ENCODE measurements at places on chromosomes 6 and 20. TPM values are rescaled to one million over a fixed set of nuclear protein-coding genes. Genes with fewer than 3 reads are reported as not detected.

Gene PRICKLE4
- 4.4 TPM for total RNA-seq

DNA sequence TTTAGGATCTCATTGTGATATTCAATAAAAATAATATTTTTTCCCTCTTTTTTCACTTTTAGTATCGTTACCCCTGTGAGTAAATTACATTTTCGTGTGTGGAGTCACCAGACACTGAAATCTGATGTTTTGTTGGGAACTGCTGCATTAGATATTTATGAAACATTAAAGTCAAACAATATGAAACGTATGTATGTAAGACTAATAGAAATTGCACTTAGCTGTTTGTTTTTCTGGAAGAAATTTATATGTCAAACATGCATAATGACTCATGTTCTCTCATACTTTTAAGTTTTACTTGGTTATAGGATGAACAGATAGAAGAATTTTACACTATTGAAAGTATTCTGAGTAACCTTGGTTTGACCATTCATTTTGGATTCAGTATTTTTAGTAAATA, 49.4 kb downstream of the ITCH start:
- no peak for DNase-seq

Gene MLN
- total RNA-seq: not detected

DNA sequence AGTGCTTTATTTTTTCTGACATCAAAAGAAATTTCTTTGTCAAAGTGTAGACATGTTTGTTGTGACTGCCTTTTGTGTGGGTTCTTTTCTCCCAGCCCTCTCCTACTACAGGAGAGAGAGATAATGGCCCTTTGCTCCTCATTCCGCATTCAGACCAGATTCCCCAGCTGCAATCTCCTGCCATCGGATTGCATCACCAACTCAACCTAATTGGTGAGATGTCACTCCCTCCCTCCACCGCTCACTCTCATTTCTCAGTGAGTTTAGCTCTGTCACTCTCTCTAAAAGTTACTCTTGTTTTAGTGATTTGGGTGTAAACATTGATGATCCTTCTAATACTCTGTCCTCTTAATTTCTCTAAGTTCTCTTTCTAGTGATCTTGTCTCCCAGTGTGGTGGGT, 22.7 kb downstream of the UTRN start:
- no peak for DNase-seq

DNA sequence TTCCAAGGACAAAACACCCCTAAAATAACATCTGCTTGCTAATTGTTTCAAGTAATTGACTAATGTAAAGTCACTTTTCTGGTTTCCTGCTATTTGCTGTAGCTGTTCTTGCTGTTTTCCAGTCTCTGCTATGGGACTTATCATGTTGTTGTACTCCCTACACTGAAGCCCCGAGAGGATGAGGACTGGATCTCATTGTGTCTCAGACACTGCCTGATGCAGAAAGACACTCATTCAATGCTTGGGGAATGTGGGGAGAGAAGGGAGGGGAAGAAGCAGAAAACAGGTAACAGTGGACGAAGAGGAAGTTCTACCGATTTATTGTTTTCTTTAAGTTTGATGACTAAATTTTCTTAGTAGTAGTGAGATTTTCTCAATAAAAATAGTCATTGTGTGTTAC, 79.8 kb downstream of the DOK5 start:
- no peak for DNase-seq

DNA sequence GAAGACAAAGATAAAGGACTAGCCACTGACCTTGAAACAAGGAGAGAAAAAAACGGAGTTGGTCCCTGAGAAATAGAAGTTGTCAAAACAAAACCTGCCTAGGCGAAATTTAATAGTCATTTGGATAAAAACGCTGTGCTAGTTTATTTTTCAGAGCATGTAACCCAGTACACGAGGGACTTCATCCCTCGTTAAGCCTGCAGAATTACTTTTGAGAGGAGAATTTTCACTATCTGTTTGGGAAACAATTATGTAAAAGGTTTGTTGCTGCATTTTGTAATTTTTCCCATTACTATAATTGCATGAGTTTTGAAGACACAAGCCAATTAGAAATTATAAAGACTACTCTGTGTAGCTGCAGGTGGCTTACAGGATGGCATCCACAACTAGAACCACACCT, 71.6 kb upstream of the MAP3K7 start:
- no peak for DNase-seq

Gene BCAS1
- 2.4 TPM for total RNA-seq

DNA sequence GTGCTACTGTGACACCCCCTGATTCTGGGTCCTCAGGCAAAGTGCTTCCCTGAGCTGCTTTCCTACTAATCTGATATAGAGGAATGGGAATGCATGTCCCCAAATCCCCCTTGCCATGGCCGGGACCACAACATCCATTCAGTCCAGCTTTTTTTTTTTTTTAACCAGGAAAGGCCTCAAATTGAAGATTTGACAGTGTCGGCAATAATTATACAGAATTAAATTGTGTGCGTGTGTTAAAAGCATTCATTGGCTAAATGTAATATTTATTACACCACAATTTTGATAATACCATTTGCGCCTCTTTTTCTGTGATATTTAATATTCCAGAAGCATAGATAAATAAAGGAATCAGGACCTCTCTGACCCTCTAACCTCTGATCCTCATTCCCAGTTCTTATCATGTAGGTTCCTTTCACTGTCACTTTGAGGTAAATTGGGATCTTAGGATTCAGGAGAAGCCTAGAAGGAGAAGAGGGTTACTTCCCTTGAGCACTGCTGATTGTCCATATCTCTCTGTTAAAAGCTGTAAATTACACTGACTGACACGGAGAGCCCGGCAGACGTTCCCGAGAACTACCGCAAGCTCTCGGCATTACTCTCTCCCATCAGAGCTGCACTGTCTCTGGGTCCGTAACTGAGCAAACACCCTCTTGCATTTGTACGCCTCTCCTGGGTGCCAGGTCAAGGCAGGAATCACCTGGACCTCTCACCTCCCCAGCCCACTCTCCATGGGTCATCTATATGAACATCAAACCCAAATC, 29.4 kb upstream of the MAFB start:
- no peak for DNase-seq

Gene SLC22A7
- total RNA-seq: not detected

DNA sequence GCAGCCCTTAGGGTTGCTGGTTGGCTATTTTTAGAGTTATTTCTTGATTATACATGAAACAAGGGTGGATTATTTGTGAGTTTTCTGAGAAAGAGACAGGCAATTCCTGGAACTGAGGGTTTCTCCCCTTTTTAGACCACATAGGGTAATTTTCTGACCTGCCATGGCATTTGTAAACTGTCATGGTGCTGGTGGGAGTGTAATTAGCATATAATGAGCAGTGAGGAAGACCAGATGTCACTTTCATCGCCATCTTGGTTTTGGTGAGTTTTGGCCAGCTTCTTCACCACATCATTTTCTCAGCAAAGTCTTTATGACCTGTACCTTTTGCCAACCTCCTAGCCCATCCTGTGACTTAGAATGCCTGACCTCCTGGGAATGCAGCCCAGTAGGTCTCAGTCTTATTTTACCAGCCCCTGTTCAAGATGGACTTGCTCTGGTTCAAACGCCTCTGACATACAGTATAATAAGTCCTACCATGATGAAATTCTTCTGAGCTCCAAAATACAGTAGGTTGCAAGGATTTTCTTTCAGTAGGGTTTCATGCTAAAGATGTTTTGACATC, 117.1 kb downstream of the ISM1 start:
- DNase-seq: no peak

Gene C20orf202
- total RNA-seq: not detected

GRCh38 chr6:7723554-7723953, 2.3 kb upstream of the BMP6 start:
- no peak for DNase-seq

Gene PBOV1
- not detected for total RNA-seq

DNA sequence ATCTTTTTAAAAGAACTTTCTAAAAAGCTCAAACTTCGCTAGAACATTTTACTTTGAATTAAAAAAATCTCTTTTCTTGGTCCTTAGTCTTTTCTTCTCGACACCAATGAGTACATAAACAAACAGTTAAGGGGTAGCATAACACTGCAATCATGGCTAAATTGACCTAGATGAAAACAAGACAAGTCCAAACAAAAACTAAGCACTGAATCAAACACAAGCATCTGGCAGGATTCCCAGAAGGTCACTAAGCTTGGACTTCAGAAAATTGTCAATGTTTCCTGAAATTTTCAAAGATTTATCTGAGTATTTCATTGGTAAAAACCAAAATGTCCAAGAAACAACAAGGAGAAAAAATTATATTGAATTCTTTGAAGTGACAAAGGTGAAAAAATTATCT, 5.0 kb downstream of the COL21A1 start:
- no peak for DNase-seq

Gene KIF6
- total RNA-seq: 2.4 TPM

- DNase-seq: no peak
Measured at GRCh38 chr6:163474581-163474980, 60.1 kb downstream of the QKI start.

DNA sequence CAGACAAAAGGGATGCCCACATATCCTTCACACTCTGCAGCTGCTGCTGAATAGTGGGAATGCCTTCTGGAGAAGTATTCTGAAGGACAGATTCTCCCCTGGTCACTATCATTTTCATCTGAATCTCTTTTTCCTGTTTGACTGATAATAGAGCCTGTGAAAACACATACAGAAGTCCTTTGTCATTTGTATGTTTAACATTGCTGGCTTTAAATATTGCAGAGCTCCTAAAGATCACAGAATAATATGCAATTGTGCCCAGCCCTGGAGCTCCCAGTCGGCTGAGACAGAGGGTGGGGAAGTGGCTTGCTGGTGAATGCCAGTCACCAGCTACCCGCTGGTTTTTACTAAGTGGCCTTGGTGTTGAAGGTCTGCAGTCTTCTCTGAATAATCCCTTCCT, 272.3 kb downstream of the SYNE1 start:
- no peak for DNase-seq

Gene VWA7
- total RNA-seq: 2.3 TPM

Gene TAAR5
- total RNA-seq: not detected

- peak; percentile 83 for DNase-seq
Measured at GRCh38 chr6:154538640-154539191, 28.2 kb upstream of the CNKSR3 start.

GRCh38 chr6:39973661-39974060, 39.4 kb upstream of the MOCS1 start:
- no peak for DNase-seq

Gene PPP1R14C
- total RNA-seq: 42.3 TPM

DNA sequence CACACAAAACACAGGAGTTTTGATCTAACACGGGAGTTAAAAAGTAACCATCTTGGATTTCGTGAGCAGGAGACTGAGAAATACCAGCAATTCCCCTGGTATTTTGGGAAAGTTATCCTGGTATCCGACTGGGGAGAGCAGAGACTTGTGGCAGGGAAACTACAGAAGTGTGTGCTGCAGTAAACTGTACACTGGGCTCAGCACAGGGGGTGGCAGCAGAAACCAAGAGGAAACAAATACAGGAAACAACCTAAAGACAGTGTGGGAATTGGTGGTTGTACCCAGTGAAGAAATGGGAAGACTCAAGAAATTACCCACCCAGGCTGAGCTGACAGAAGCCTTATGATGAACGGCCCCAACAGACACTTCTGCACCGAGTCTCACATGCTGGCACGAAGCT, 109.8 kb downstream of the CHD6 start:
- no peak for DNase-seq

Gene TSBP1
- not detected for total RNA-seq

DNA sequence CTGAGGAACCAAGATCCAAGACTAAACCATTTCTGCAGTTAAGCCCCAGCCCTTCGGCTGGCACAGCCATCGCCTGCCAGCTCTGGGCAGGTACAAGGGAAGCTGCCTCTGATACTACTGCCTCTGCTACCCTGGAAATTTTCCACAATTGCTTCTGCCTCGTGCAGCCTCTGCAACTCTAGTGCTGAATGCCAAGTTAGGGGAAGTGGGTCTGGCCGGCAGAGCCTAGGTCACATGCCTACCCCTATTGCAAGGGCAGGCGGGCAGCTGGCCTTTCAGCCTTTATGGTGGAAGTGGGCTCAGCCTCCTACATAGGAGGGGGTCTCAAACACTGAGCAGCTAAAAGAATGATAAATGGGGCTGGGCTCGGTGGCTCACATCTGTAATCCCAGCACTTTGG, 44.5 kb upstream of the TULP1 start:
- no peak for DNase-seq

DNA sequence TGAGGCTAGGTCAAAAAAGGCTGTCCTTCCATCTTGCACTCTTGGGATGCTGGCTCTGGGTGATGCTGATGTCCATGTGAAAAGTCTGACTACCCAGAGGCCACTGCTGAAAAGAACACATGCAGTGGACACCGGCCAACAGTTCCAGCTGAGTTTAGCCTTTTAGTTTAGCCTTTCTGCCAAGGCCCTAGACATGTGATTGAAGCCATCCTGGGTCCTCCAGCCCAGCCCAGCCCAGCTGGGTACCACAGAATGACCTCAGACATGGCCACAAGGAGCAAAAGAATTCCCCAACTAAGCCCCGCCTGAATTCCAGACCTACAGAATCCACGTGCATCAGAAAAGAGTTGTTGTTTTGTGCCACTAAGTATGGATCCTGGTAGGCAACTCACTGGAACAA, 17.4 kb downstream of the PIGT start:
- peak; percentile 24 for DNase-seq

Gene BHLHE23
- total RNA-seq: not detected

Gene NKX2-4
- not detected for total RNA-seq

Gene SLC22A3
- 41.6 TPM for total RNA-seq

DNA sequence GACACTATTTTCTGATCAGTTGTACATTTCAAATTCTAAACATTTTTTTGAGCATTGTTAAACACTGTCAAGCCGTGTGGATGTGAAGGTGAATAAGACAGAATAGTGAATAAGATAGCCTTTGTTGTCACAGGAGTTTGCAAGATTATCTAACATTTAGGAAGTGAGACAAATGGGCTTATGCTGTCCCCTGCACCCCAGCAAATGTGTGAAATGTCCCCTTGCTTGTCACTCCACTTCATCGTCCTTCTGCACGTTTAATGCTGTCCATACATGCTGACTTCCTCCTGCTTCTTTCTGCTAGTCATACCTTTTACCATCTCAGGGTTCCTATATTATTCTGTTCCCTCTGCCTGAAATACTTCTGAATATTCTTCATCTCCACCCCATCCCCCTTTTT, 62.6 kb downstream of the CBFA2T2 start:
- DNase-seq: no peak

DNA sequence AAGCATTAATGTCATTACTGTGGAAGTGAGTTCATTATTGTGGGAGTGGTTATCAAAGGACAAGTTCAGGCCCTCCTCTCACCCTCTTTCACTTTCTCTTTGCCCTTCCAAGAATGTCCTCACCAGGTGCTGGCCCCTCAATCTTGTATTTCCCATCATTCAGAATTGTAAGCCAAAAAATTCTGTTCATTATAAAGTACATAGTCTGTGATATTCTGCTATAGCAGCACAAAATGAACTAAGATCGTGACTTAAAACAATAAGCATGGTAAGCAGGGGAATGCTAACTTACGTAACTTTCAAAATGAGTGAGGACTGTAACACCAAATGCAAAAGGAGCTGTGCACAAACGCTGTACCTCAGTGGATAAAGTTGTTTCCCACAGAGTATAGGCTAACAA, 515.7 kb upstream of the BTBD3 start:
- DNase-seq: no peak

Gene GPLD1
- total RNA-seq: 1.3 TPM

- DNase-seq: peak; percentile 15
Measured at GRCh38 chr6:131004936-131005335, 58.1 kb downstream of the EPB41L2 start.

Measured in tongue (tissue), 3 donors.